ELR (cell line): ENCODE measurements at places on chromosomes 13 and 19.

DNA sequence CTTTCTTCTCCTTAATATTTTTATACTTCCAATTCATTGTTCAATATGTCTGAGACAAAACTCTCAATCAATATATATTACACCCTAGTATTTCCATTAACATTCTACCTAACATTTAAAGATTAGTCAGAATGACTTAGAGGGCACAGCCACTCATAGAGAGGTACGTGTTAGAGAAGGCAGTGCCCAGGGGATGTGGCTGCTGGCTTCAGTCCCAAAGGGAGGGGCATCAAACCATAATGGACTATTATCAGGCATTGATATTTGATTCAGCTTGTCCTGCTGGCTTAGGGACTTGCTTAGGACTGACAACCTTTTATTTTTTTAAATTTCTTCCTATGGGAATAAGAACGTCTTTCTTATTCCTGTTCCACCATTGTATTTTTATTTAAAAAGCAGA, 1392.0 kb upstream of the ATXN8OS start:
- DNase-seq = peak; percentile 5

DNA sequence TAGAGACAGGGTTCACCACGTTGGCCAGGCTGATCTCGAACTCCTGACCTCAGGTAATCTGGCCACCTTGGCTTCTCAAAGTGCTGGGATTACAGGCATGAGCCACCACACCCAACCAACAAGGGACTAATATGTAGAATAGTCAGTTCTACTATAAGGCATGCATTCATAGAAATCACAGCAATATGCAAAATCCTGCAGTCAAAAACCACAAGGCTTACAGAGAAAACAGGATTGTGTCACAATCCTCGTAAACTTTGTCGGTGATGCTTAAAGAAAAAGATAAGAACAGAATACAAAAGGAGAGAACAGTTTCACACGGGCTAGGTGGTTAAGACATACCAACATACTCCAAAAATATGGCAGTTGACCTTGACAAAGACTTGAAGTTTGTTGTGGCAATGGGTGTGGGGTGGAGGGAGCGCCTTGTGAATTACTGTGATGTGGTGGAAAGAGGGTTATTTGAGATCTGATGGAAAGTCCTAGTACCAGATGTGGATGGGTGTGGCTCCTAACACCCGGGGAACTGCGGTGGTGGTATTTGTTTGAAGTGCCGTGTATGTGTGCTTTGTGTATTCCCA, 12.4 kb downstream of the NOSIP start:
- no peak for DNase-seq

- no peak for DNase-seq
These were observed 512.8 kb upstream of the MIR17HG start for GRCh38 chr13:90834700-90835099.

GRCh38 chr19:16698914-16699313, 20.7 kb upstream of the NWD1 start:
- no peak for DNase-seq

- DNase-seq = no peak
These were observed 43.2 kb downstream of the FLT3 start for GRCh38 chr13:28056970-28057712.

GRCh38 chr19:22052644-22053013, 345 bp downstream of the ZNF257 start:
- peak; percentile 22 for DNase-seq

DNA sequence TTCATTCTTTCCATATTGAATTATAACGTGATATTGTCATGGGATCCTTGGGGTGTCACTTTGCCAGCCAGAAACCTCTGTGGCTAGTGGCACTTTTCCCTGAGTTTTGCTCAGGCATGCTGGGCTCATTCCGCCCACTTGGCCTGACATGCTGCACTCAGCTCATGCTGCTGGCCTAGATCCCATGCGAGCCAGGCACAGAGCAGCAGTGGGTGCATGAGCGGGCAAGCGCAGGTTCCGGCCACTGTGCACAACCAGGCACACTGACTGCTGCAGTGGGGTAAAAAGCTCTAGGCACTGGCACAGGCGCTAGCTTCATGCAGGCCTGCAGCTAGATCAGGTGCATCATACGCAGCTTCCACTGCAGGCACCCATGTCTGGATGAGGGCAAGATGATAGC, 221.2 kb downstream of the MAB21L1 start:
- DNase-seq = no peak

DNA sequence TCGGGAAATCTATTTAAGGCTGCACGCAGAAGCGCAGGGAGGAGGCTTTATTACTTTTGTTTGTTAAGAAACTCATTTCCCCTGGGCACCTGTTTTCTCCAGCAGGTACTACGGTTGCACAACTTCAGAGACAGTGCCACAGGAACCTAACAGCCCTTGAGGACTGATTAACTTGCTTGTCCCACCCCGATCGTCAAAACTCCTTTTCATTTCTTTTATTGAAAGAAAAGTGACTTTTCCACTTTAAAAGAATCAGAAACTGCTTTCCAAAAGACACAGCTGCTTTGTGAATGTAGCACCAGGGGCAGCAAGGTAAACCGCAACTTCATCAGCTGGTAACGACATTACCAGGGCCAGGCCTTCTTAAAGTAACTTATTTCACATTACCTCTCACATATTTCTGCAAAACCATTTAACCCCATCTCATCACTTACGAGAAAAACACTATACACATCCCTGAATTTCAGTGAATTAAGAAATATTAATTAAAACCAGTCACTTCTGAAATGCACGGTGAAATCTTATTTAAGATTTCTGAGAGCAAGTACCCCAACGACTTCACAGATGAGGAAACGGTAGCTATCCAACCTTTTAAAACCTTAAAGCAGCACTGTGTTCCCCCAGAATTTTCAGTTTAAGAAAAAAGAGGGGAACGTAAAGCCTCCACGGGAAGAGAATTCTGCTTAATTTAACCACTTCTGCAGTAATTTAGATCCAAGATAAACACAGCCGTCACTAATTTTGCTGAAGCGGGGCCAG, 1.4 kb downstream of the ANKRD10 start:
- peak; percentile 30 for DNase-seq

GRCh38 chr19:15137777-15138176, 30.6 kb downstream of the SYDE1 start:
- peak; percentile 54 for DNase-seq

GRCh38 chr13:113904411-113904810, 40.5 kb upstream of the GAS6 start:
- peak; percentile 59 for DNase-seq

DNA sequence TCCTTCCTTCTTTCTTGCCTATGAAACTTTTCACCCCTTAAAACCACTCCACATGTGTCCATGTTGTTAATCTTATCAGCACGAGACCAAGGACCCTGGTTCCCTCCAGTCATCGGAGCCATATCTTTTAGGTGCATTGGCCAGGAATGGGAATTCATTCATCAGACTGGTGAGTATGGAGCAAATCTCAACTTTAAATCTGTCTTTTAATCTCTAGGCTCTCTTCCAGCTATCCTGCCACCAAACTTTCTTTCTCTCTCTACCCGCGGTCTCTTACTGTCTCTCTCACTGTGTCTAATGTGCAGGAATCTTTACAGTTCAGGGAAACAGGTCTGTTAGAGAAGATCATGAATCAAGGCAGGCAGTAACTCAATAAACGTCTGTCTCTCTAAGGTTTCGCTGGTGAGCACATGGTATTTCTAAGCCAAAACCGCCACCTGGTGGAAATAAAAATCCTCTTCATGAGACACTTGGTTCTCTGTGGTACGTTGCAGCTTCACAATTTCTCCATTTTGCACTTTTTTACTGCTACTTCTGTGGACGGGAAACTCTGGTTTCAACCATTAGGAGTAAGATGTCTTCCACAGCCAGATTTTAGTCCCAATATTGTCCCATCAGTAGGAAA, 16.1 kb downstream of the LGALS16 start:
- DNase-seq = peak; percentile 63

- no peak for DNase-seq
These were observed 239.5 kb downstream of the DIAPH3 start for GRCh38 chr13:59924256-59924655.

GRCh38 chr19:38247734-38248268, 8.4 kb downstream of the PPP1R14A start:
- DNase-seq = no peak

DNA sequence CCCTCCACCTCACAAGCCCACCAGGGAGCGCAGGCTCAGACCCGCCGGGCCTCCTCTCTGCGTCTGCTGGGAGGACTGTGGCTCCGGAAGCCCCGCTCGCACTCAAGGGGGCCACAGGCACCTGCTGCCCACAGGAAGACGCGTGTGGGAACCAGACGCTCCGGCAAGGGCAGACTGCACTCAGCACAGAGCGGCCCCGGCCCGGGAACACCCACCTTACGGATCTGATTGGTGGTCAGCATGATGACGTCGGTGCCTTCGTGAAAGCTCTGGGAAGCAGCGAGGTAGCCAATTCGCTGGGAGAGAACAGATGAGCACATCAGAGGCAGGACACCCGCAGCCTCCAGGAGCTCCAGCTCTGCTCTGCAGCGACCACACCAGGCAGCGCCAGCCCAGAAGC, 14.6 kb downstream of the AP3D1 start:
- DNase-seq = no peak

GRCh38 chr19:32866061-32866460, 3.5 kb downstream of the SLC7A9 start:
- DNase-seq = no peak
